ENCODE measurements at places on chromosomes 1 and 21.

DNA sequence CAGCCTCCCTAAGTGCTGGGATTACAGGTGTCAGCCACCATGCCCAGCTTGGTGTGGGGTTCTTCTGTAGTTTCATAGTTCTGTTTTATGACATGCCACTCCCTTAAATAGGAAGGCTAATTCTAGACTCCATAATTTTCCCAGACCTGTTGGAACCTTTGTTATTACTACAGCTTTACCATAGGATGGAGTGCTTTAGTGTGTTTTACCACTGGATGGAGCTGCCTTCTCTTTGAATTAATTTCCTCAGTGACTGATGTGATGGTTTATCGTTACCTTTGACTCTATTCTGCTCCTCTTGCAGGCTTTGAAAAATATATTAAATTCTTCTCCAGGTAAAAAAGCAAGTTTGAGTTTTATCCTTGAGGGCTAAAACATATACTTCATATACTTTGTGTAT lies 84.6 kb upstream of the NEK7 start:
- no peak for DNase-seq

DNA sequence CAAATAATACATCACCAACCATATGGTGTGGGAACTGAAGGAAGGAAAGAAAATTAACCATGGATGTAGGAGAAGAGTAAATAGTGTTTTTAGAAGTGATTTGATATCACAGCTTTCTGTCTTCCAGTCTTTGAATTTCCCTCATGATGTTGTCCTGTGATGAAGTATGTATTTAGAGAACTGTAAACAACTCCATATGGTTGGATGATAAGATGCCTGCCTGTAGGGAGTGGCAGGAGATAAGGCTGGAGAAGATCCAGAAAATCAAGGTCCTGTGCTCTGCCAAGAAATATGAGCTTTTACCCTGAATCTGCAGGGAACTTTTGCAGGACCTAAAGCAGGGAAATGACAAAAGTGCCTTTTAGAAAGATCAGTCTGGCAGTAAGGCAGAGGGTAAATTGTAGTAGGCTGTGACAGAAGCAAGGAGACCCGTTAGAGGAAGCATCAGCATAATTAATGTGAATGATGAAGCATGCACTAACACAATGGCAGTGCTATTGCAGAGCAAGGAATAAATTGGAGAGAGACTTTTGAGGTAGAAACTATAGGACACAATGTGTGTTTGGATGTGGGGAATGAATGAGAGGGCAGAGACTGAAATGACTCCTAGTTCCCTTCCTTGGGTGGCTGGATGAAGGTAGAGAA lies 21.9 kb downstream of the CEPT1 start:
- no peak for DNase-seq

DNA sequence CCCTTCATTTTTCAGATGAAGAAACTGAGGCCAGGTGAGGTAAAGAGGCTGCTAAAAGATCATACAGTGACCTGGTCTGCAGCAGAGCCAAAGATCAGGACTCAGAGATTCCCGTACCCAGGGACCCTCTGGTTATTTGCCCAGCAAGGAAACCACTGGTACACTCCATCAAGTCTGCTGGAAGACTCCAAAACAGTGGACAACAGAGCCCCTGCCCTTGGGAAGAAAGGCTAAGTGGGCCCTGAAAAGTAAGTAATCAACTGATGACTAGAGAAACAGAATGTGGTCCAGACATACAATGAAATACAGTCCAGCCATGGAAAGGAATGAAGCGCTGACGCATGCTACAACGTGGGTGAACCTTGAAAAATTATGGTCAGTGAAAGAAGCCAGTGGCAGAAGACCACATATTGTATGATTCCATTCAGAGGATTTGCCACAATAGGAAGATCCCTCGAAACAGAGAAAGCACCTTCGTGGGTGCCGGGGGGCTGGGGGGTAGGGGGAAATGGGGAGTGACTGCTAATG lies 106.4 kb downstream of the ETS2 start:
- DNase-seq: no peak

GRCh38 chr1:14977338-14977931 lies 176.1 kb upstream of the TMEM51 start:
- no peak for DNase-seq

DNA sequence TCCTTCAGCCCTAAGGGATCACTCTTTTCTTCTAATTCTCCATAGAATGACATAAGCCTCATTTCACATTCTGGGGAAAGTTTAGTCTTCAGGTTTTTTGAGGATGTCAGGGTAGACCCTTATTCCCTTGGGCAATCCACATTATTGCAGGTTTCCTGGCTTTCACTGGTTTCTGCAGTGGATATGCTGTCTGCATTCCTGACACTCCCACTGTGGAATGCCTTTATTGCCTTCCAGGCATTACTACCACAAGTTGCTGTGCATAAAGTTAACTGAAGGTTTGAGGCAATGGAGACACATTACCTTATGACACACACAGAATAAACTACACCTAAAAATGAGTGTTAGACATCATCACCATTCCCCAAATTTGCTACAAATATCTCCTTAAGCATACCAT lies 12.7 kb downstream of the FASLG start:
- no peak for DNase-seq

DNA sequence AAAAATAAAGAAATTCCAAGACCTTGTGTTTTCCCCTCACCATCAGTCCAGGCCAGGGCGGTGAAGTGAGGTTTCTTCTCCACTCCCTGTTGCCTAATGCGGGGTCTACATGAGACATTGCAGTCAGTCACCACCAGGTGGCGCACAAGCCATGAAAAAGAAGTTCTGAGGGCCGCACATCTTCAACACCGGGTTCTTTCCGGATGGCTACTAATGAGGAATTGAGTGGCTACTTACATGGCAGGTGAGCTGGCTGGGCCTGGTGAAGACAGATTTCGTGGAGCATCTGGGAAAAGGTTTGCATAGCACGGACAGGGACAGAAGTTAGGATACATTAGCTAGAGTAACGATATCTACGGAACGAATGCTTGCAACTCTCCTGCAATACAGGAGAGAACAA lies 15.8 kb upstream of the S100A11 start:
- peak; percentile 66 for DNase-seq

GRCh38 chr21:38848187-38848609 lies 42.5 kb downstream of the ETS2 start:
- no peak for DNase-seq

DNA sequence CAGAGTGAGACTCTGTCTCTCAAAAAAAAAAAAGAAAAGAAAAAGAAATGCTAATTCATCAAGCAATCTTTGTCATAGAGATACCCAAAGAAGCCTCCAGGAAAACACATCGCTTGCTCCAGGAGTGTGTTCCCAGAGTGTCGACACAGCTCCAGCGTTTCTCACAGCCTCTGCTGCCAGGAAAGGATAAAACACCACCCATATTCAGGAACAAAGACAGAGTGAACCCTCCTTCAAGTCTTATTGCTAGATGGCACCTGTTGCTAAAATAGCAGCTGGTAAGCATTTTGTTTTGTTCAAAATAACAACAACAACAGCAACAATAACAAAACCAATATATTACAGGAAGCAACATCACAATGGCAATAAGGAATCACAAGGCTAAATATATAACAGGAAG lies 3.1 kb downstream of the ILDR2 start:
- DNase-seq: no peak

DNA sequence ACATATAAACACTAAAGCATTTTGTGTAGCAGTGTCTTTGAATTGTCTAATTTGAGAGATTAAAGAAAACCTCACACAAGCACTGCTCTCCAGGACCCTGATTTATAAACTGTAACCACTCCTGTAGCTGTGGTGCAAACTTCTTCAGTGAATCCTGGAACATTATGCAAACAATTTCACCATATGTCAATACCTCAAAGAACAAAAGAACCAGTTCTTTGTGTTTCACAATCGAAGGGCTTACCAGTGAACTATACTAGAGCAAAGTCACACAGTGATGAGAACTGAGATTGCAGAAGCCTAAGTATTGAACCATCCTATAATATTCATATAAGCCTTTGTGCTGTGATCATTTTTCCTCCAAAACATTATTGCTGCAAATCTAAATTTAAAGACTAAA lies 21.5 kb downstream of the DPH5 start:
- DNase-seq: no peak

DNA sequence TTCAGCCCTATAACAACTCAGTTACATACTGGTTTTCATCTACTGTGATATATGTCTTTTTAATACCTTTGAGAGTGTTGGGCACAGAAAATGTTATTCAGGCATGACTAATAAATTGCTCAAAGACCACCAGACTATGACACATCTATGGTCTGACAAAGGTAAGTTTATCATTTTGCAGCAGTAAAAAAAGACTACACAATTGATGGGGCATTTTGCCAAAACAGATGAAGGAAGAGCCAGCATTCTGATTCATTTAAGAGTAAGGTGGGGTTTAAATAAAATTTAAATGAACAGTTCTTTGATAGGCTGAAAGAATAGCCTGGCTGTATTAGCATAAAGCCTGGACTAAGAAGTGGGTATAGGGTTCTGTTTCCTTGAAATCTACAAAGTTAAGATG lies 8.8 kb upstream of the RNPC3 start:
- no peak for DNase-seq

- DNase-seq: no peak
Observed at GRCh38 chr1:228346731-228347130, 59.9 kb downstream of the TRIM11 start.

DNA sequence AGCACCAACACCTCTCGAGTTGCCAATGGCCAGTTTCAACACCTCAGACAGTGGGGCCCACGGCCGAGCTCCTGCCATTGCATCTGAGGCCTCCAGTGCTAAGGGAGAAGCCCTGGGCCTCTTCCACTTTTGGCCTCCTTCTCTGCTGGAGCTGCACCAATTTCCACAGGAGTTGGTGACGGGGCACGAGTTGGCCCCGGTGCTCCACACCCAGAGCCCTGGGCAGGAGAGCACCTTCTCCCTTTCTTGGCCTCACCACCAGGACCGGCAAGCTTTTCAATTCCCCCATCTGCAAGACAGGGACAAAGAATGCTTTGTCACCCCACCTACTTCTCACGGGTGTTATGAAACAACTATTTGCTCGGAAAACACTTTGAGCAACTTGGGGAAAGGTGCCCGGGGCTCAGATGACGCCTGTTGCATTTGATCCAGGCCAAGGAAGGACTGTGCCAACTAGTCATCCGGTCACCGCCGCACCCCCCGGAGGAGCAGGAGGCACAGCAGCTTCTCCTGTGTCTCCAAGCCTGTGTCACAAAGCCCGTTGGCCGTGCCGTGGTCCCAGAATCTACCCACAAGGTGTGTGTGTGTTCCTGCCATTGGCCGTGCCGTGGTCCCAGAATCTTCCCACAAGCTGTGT lies 55.2 kb downstream of the TOMM20 start:
- no peak for DNase-seq

GRCh38 chr21:25967181-25967900 lies 203.2 kb downstream of the APP start:
- no peak for DNase-seq

- no peak for DNase-seq
Observed at GRCh38 chr1:162397943-162398560, 13.9 kb downstream of the SH2D1B start.

DNA sequence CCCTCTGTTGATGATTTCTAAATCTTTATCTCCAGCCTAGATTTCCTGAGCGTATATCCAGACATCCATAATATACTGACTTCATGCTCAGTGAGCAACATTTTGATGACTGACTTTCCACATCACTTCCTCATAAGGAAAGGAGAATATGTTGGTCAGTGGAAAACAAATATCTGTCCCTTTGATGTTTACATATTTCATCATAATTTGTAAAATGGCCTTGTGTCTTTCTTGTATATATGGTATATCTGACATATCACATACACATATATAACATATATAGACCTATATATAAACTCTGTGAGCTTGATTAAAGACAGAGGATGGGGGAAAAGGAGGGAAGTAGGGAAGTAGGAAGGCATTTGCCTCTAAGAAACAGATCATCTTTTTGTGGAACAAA lies 18.6 kb downstream of the ZBTB8A start:
- no peak for DNase-seq
